Muscle of leg (tissue), 16 donors: ENCODE measurements at places on chromosomes 16 and 17. TPM values are rescaled to one million over a fixed set of nuclear protein-coding genes. Genes with fewer than 3 reads are reported as not detected.

Gene ADAM11
- 1.8 TPM for polyA plus RNA-seq

Gene DPEP3
- polyA plus RNA-seq, result 0.09 TPM

Gene MATCAP1
- 22.9 TPM for polyA plus RNA-seq

Gene NPIPB13
- 8.0 TPM for polyA plus RNA-seq

Gene WNT3
- 2.6 TPM for polyA plus RNA-seq

Gene CCR7
- 0.27 TPM for polyA plus RNA-seq

Gene PITPNC1
- polyA plus RNA-seq, result 9.4 TPM

DNA sequence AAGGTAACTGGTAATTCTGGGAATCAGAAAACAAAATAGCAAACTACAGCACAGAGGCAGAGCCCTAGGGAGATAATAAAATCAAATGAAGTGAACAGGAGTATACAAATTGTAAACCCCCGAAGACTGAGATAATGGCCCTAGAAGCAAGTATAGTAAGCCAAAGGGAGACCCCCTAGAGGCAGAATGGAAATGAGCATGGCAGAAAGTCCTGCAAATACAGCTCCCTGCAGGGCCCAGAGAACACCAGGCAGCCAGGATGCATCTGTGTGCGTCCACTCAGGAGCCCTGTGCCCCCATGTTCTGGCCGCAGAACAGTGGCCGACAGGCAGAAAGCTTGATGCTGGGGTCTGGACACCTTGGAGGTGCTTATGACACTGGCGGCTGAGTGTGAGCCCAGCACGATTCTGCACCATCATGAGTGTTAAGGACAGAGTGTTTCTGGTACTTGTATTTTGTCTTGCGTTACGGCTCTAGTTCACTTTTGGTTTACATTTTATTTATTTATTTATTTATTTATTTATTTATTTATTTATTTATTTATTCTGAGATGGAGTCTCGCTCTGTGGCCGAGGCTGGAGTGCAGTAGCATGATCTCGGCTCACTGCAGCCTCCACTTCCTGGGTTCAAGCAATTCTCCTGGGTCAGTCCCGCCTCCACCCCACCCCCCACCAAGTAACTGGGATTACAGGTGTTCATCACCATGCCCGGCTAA is 48.7 kb downstream of the RGS9 start:
- DNase-seq, result no peak

DNA sequence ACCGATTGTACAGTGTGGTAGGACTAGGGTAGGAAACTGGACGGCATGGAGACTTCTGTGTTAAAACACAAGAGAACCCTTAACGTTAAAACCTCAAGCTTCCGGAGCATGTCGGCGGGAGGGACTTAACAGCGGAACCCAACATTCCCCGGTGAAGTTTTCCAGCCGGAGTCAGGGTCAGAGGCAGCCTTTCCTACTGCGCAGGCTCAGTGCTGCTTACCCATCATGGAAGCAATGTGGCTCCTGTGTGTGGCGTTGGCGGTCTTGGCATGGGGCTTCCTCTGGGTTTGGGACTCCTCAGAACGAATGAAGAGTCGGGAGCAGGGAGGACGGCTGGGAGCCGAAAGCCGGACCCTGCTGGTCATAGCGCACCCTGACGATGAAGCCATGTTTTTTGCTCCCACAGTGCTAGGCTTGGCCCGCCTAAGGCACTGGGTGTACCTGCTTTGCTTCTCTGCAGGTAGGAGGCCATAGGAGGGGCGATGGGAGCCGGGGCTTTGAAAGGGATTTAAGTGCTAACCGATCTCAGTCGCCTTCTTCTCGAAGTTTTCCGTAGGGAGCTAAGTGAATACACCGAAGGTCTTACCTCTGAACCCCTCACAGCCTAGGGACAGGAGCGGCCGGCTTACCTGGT is at the start of gene PIGL:
Gene PIGL, plus strand, starts transcription at position 209 of the 634 bp plus-strand sequence. Its CDS starts 17 bp downstream, at position 226.
- peak; percentile 98 for DNase-seq

DNA sequence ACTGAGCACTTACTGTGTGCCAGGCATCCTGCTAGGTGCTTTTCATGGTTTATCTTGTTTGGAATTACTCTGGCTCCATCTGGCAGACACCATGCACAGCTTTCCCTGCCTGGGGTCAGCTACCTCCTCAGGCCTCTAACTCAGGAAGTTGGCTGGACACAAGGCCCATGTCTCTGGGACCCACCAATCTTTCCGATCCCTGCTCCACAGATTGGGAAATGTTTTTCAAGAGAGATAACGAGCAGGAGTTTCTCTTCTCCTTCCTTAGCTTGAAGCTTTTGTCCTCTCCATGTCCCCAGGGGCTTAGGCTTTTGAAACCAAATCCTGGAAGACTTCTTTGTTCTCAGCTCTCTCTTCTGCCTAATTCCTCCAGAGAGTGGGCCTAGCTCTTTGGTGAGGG is 11.5 kb upstream of the ELAC2 start:
- DNase-seq, result no peak

DNA sequence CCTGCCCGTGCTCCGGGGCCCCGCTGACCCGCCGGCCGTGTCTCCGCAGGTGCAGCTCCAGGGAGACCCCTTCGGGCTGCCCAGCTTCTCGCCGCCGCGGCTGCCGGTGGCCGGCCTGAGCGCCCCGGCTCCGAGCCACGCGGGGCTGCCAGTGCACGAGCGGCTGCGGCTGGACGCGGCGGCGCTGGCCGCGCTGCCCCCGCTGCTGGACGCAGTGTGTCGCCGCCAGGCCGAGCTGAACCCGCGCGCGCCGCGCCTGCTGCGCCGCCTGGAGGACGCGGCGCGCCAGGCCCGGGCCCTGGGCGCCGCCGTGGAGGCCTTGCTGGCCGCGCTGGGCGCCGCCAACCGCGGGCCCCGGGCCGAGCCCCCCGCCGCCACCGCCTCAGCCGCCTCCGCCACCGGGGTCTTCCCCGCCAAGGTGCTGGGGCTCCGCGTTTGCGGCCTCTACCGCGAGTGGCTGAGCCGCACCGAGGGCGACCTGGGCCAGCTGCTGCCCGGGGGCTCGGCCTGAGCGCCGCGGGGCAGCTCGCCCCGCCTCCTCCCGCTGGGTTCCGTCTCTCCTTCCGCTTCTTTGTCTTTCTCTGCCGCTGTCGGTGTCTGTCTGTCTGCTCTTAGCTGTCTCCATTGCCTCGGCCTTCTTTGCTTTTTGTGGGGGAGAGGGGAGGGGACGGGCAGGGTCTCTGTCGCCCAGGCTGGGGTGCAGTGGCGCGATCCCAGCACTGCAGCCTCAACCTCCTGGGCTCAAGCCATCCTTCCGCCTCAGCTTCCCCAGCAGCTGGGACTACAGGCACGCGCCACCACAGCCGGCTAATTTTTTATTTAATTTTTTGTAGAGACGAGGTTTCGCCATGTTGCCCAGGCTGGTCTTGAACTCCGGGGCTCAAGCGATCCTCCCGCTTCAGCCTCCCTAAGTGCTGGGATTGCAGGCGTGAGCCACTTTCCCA is 5.9 kb downstream of the CTF1 start:
- DNase-seq, result peak; percentile 85

GRCh38 chr16:30567160-30567990 is 4.1 kb downstream of the ZNF688 start:
- DNase-seq, result no peak

- DNase-seq, result no peak
Observed at GRCh38 chr16:84511831-84512230, 7.4 kb upstream of the MEAK7 start.

DNA sequence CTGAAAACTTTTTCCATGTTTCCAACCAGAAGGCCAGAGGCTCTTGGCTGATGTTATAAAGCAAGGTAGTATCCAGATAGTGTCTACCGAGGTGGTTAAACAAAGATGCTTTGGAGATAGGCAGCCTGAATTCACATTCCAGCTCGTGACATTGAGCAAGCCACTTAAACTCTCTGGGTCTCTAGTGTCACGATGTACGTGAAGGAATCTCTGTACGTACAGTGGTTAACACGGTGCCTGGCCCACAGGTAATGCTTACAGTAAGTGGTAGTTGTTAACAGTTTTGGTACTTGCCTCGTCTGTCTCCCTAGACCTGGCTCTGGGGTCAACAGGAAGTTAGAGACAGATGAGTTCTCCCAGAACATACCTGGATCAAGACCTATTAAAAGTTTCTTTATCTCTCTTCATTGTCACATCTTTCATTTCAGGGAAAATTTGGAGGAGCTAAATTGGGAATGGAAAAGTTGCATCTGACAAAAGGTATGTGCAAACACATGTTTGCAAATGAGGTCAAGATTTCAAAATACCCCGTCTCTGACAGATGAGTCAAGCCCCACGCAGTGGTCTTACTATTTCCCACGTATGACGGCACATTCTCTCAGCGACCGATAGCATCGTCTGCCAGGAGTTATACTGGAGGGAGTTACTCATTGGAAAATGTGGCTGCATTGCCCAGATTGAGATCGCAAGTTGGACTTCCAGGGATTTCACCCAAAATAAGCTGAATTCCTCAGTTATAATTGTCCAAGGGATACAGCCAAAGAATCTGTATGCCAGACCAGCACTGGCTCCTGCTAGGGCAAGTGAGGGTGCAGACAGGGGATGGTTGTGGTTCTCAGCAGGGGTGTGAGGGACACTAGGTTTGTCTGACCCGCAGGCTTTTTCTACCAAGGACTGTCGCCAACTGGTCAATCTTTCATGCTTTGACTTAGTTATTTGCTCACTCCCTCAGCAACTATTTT is 18.9 kb upstream of the MYH10 start:
- peak; percentile 89 for DNase-seq

- DNase-seq, result no peak
Observed at GRCh38 chr16:20940871-20941635, 40.5 kb downstream of the LYRM1 start.

- DNase-seq, result no peak
Observed at GRCh38 chr16:17529982-17530760, 59.4 kb upstream of the XYLT1 start.

DNA sequence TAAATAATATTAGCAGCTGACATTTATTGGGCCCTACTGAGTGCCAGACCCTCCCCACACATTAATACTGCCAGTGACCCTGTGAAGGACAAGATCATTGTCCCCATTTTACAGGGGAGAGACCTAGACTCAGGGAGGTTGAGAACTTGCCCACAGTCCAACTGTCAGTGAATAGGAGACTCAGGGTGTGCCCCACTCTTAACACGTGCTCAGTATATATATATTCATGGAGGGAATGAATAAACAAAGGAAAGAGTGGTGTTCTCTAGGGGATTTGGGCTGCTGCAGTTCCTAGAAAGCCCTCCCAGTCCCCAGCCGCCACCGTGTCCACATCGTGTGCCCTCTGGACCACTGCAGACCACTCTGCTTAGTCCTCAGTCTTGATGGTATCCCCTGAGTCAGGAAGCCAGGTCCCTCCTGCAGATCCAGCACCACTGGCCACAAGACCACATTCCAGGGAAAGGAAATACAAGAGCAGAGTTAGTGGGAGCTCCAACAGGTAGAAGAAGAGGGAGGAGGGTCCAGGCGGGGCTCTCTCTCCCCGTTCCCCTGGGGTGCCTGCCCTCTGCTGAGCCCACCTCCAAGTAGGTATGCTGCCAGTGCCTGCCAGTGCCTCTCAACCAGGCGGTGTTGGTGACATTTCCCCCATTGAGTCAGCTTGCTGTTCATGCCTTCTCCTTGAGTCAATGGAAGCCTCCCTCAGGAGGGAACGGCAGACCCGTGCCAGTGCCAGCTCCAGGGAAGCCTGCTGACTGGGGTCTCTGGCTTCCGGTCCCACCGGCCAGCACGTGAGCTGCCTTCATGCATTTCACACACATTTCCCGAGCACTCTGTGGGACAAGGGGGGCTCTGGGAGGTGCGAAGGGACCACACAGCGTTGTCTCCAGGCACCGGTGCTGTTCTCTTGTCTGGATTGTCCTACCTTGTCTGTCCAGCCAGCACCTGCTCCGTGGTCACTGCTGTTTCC is 75.6 kb downstream of the GNAO1 start:
- DNase-seq, result no peak

DNA sequence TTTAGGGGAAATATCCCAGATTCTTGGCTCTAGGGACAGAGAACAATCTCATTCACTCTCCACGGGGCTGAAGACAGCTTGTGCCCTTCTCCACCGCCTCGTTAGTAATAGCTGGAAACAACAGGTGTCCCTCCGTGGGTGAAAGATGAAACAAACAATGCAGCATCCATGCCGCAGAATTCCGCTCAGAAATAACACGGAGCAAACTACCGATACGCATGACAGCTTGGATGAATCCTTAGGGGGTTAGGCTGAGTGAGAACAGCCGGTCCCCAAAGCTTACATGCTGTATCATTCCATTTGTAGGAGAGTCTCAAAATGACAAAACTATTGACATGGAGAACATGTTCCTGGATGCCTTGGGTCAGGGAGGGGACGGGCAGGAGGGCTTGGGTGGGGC is 29.4 kb upstream of the CACNG1 start:
- no peak for DNase-seq

GRCh38 chr16:54817940-54818574 is 112.6 kb upstream of the IRX5 start:
- DNase-seq, result no peak

DNA sequence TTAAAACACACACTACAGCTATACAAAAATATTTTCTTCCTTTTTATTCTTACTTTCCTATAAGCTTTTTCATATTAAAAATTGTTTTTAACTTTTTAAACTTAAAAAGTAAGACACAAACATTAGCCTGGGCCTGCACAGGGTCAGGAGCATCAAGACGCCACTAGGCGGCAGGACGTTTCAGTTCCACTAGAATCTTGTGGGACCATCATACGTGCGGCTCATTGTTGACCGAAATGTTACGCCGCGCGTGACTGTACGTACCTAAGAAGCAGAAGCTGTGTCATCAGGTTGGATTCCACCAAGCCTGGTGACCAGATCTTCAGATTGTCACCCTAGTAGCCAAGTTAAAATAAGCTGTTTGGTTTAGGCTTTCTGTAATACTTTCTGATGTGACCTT is 47.1 kb downstream of the USP10 start:
- no peak for DNase-seq

DNA sequence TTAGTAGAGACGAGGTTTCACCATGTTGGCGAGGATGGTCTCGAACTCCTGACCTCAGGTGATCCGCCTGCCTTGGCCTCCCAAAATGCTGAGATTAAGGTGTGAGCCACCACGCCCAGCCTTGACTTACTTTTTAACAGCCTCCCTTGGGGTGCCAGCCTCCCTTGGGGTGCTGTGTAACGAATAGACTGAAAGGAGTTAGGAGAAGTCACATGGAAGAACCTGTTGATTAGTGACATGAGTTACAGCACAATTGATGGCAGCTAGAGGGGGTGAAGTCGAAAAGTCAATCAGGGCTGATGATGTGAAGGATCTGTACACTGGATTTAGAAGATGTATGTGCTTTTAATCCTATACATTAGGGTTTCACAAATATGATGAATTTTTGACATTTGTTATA is 39.4 kb upstream of the CDR2 start:
- DNase-seq, result no peak

DNA sequence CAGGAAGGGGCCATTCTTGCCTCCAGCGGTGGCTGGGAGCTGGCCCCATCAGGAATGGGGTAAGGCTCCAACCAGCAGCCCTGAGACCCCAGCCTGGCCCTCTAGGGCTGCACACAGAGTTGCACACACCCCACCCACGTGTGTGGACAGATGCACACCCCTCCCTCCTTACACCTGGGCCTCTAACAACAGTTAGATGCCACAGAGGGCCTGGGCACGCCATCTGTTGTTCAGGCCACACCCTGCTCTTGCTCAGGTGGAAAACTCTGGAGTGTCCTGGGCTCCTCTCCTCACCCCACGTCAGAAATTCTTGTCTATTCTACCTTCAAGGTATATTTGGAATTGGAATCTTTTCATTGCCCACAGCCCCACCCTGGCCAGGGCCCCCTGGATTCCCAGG is 13.3 kb upstream of the RAI1 start:
- no peak for DNase-seq
